Activated T-helper 1 cell treated with anti-CD3 and anti-CD28 coated beads, Interleukin-12 subunit alpha, Interleukin-12 subunit beta, Interleukin-2, Interleukin-4 antibody, amounts not matched to agents 30 ng/mL and 10 ng/mL and 1 ng/mL, durations not matched to agents 14 hours and 24 hours and 36 hours (primary cell): ENCODE measurements at places on chromosomes 7 and 10. TPM values are rescaled to one million over a fixed set of nuclear protein-coding genes. Genes with fewer than 3 reads are reported as not detected.

The AGAP3 gene
- 52.9 and 58.0 TPM in 2 replicates for total RNA-seq

The ZFAND4 gene
- 11.1 and 11.5 TPM in 2 replicates for total RNA-seq

The ZP3 gene
- 4.0 and 4.2 TPM in 2 replicates for total RNA-seq

The GPR85 gene
- total RNA-seq, result not detected in 2 replicates

The AFAP1L2 gene
- 3.7 and 4.1 TPM in 2 replicates for total RNA-seq

DNA sequence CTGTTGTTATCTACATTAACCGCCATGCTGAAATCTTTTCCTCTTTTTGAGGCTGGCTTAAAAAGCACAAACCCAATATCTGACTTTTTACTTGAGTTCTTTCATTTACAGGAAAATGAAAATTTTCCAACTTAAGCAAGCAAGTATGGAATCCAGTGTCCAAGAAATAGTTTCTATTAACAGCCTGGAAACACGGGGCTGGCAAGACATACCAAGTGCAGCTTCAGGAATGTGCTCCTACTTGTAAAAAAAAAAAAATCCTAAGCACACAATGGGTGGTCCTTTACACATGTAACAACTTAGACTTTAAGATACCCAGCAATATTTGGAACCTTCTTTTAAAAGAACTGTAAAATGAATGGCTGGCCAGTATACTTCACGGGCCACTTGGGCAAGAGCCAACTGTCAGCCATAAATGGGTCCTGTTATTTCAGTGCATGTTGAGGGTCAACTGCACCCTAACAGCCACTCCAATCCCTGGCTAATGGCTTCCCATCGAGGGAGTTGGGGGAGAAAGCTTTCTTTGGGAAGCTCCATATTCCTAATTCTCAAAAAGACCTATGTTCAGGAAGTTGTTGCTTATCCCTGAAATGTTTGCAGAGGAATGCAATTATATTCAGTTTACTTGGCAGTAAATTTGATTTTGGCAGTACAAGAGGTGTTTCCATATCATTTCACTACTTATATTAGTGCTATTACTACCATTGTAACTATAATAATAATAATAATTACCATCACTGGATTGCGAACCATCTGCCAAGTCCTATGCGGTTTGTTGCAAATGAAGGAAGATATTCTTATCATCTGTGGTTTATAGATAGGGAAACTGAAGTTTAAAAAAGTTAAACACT is 236.4 kb upstream of the TMEM72 start:
- peaks cover 5% of the 10 kb centered on the region for H3K27me3 ChIP-seq
- no peaks in the 10 kb centered on the region for H3K36me3 ChIP-seq
- no peak overlapping the region for H3K4me3 ChIP-seq
- H3K27ac ChIP-seq, result no peak overlapping the region
- no peak for DNase-seq
- H3K4me1 ChIP-seq, result no peaks in the 10 kb centered on the region

DNA sequence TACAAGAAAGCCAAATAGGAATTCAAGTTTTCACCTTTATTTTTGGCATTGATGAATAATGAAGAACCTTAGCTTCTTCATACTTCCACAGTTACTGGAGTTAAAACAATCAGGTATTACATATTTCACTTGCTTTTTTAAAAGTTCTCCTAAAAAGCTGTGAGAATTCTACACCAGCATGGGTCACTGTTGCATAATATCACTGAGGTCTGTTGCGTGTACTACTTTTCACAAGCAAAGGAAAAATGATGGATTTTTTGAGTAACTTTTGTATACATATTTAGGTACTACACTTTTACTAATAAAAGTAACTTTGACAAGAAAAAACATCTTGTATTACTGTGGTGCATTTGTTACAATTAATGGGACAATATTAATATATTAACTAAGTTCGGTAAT is 15.2 kb downstream of the FAM24B start:
- H3K36me3 ChIP-seq, result peaks cover 13% of the 10 kb centered on the region
- H3K27ac ChIP-seq, result no peak overlapping the region
- DNase-seq, result no peak
- H3K4me1 ChIP-seq, result peaks cover 10% of the 10 kb centered on the region
- H3K27me3 ChIP-seq, result no peaks in the 10 kb centered on the region

GRCh38 chr7:128714701-128715495 is 24.3 kb upstream of the CALU start:
- H3K36me3 ChIP-seq, result no peaks in the 10 kb centered on the region
- H3K4me1 ChIP-seq, result no peaks in the 10 kb centered on the region
- H3K27ac ChIP-seq, result no peak overlapping the region
- DNase-seq, result no peak
- H3K27me3 ChIP-seq, result peaks cover 25% of the 10 kb centered on the region

DNA sequence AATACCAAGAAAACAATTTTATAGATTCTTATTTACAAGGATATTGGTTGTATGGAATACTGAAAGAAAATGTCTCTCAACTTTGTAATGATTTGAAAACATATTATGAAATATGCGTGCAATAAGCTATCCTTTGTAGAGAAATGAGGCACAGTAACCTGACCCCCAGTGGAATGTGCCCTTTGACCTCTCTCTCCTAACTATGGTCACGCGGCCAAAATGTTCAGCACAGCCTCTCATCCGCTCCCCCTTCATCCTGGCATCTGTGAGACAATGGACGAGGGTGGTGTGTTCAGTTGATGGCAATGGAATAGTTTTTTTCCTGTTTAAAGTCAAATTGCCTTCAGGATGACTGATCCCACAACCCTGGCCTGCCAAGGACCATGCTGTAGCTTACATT is 13.3 kb downstream of the BEND7 start:
- H3K27me3 ChIP-seq, result no peaks in the 10 kb centered on the region
- H3K27ac ChIP-seq, result no peak overlapping the region
- H3K4me1 ChIP-seq, result no peaks in the 10 kb centered on the region
- no peak for DNase-seq

GRCh38 chr10:116694243-116694926 is 48.0 kb downstream of the HSPA12A start:
- no peak overlapping the region for H3K4me3 ChIP-seq
- no peak overlapping the region for H3K27ac ChIP-seq
- H3K4me1 ChIP-seq, result no peaks in the 10 kb centered on the region

DNA sequence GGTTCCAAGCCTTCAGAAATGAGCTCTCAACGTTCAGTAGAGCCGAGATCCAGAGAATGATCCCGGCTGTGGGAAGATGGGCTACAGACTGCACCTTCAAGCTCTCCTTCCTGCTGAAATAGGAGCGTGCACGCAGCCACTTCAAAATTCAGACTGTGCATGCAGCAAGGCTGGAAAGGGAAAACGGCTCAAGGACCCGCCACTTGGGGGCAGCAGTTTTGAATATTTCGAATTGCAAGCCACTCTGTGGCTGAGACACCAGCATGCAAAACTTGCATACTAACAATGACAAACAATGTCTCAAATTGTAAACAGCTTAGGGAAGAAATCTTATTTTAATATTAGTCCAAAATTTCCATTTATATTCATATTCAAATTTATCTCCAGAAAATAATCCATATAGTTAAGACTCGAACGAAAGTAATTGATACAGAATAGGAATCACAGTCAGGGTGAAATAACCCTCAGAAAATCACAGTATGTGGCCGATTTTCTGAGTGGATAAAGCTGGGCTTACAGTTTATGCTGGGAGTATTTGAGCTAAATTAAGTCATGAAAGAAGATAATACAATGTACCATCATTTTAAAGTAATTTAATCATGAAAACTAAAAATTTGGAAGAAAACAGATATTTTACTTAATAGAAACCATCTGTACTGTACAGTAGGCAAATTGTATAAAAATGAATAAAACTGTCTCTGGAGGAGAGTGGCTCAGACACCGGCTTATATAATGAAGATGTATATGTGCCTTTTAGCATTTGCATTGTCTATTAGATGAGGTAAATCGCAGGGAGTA is 137.9 kb upstream of the MKI67 start:
- H3K4me3 ChIP-seq, result no peak overlapping the region
- H3K27me3 ChIP-seq, result peaks cover 38% of the 10 kb centered on the region
- H3K4me1 ChIP-seq, result no peaks in the 10 kb centered on the region

- H3K27me3 ChIP-seq, result no peaks in the 10 kb centered on the region
- DNase-seq, result no peak
- H3K36me3 ChIP-seq, result no peaks in the 10 kb centered on the region
- H3K4me3 ChIP-seq, result no peak overlapping the region
- H3K4me1 ChIP-seq, result no peaks in the 10 kb centered on the region
Observed at GRCh38 chr10:51170518-51171245, 96.4 kb downstream of the PRKG1 start.
